Activated naive CD8-positive, alpha-beta T cell treated with anti-CD3 and anti-CD28 coated beads for 36 hours (primary cell): ENCODE measurements at places on chromosomes 3 and 15.

DNA sequence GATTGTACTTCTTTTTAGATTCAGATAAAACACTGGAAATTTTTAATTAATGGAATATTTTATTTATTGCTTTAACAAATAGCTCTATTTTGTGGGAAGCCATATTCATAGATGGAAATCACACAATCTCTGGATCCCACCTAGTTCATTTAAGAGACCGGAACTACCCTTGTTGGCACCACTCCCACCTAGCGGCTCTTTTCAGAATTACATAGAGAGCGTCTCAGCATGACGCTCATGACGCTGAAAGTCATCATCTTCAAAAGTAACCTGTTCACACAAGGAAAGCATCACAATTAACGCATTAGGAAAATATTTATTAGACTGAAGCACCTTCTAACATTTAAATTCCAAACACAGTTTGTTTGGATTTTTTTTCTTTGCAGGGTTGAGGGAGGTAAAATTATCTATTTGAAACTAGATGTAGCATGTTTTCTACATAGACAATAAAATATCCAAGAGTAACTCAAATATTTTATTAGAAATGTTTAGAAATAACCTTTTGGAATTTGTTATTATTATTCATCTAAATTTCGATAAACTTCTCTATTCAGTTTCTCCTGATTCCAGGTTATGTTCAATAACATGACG, 214.9 kb upstream of the ARRDC4 start:
- no peak for DNase-seq

GRCh38 chr3:87267953-87268645, 8.3 kb downstream of the POU1F1 start:
- no peak for DNase-seq

DNA sequence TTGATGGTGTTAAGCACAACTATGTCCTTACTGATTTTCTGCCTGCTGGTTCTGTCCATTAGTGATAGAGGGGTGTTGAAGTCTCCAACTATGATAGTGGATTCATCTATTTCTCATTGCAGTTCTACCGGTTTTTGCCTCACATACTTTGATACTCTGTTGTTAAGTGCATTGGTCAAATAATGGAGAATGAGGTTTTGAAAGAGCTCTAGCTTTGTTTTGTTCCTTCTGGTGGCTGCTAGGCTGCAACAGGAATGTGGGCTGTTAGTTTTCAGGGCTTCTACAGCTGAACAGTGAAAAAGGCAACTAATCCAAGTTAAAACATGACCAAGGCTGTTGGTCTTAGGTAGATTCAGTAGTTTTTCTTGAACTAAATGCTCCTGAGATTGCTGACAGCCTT, 62.6 kb downstream of the BTD start:
- DNase-seq, result no peak

DNA sequence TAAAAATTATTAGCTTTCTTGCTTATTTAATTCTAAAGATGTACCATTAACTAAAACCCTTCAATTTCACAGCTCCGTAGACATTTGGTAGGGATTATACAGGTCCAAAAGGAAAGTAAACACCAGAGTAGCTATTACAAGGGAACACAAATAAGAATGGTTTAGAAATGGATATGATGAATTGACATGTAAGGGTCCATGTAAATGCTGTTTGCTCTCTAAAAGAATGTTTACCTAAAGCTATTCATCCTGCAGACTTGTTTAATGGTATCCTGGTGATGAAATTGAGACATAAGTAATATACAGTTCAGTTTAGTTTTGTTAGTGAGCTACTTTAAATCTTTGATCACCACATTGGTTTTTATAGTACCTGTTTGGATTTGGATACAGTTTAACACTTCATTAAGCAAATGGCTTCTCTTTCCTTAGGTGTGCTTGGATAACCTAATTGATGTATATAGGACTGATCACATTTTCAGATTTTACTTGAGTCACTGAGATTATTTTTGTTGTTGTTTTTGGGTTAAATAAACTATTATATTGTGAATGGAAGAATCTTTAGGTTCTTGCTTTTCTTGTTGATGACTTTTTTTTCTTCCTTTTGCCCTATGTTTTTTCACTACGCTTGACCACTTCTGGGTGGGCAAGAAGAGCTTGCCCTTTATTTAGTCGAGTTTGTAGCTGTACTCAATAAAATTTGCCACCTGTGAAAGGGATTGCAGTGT, 115.4 kb downstream of the TCF12 start:
- DNase-seq, result no peak

GRCh38 chr3:99711351-99711750, 73.0 kb downstream of the COL8A1 start:
- no peak for DNase-seq

DNA sequence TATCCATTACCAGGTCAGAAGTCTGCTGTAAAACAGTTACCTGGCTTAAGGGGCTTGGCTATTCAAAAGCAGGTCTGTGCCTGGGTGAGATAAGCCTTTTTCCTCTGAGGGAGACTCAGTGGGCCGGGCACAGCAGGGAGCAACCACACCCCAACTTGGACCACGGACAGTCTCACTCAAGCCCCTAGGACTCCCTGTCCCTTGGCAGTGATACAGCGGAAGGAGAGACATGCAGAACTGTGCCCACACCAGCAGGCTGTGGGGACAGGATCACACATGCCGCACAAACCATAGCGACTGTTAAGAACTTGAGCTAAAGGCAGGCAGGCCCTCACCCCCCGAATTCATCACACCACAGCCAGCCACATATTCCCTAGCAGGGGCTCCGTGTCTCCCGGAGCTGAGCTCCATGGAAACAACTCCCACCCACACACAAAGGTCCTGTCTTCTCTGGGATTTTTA, 2.8 kb upstream of the GP5 start:
- DNase-seq, result no peak

DNA sequence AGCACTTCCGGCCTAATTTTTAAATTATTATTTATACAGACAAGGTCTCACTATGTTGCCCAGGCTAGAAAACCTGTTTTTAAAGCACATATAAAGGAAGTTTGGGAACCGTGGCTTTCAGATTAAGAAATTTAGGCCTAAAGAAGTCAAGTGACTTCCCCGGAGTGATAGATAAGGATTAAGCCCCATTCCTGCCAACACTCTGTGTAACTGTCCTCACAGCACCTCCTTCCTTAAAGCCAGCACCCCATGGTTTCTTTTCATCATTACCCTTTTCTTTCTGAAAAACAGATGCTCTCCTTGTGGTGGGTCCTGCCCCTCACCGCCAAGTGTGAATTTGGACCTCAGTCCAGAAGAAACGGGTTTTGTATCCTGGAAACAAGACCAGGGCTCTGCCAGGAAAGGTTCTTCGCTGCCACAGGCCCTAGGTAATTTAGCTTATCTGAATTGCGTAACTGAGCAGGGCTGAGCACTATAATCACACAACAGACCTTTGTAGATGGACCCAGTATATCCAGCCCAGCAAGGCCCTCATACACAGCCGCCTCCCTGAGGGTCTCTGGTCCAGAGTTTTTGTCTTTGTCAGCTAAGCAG, 231.3 kb downstream of the PLCL2 start:
- no peak for DNase-seq

- DNase-seq, result no peak
Measured at GRCh38 chr3:168707900-168708299, 612.2 kb upstream of the GOLIM4 start.

DNA sequence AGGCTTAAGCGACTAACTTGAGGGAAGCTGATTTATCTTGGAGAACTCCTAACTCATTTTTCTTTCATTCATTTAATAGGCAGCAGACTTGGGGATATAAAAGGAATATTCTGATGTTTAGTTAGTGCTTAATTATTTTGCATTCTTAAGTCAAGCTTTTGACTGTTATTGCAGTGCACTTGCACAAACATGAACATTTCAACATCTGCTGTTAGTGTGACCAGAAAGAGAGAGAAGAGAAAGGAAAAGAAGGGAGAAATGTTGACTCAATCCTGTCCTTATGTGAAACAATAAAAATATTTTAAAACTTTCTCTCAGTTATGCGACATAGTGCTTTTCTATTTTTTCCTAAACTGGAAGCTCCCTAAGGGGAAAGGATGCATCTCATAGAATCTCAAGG, 507.8 kb downstream of the LPP start:
- DNase-seq, result no peak

- DNase-seq, result no peak
Measured at GRCh38 chr3:123347691-123348264, 101.1 kb downstream of the ADCY5 start.

DNA sequence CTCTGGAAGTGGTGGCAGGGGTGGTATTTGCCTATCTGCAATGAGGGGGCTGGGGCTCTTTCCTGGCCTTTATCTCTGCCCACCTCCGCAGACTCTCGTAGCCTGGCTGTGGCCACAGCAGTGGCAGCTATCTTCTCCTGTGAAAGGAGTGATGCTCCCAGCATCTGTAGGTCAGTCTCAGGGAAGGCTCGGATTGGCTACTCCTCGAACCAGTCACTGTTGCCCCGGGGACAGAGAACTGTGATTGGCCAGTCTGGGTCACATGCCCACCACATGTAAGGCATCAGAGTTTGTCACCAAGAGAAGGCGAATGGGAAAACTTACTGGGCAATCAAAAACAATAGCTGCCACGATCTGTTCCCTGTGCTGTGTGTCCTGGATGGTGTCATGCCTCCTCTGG, 30.1 kb upstream of the FGD5 start:
- no peak for DNase-seq

DNA sequence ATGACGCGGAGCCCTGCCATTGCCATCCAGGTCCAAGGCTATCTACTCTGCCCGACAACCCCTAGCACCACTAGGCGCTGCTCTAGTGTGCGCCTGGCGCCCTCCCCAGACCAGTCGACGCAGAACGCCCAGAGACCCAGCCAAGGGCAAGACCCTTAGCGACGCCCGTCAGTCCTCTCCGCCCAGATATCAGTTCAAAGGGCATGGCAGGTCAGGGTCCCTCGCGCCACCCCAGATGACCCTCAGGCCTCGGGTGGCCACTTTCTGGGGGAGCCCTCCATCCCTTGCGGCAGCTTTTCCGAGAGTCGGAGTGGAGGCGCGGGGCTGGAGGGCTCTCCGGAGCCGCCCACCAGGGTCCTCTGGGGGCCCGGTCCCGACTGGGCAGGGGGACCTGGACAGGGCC, 371 bp upstream of the CLSTN2 start:
- DNase-seq, result no peak

- DNase-seq, result no peak
Measured at GRCh38 chr15:28891588-28891987, 5.8 kb downstream of the APBA2 start.

DNA sequence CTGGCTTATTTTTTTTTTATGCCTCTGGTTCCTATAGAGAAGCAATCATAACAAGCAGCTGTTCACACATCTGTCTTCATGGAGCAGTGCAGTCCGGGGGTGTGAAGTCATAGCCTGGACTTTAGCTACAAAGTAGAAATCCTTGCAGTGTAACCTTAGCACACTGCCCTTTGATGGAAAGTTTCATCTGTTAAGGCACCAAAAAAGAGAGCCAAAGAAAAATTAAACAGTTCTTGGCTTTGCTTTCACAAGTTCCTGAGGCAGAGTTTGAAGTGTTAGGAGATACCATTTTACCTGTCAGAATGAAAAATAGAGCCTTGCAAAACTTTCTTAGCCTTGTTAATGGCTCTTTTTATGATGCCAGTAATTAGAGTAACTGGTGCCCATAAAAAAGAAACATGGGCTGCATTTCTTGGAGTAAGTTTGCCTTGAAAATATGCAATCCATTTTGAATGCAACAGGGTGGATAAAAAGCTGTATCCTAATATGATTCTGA, 84.1 kb downstream of the PIK3R4 start:
- DNase-seq, result no peak

DNA sequence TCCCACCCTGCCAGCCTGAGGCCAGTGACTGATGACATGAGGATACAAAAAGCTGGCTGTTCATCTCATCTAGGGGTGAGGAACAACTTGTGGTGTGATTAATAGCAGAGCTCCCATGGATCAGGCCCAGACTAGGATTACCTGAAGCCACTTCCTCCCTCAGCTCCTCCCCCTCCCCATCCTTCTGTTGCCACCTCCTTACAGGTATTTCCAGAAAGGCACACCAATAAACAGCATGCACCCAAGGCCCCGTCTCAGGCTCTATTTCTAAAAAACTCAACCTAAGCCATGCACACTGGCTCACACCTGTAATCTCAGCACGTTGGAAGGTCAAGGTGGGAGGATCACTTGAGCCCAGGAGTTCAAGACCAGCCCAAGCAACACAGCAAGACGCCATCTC, 54.1 kb downstream of the SRGAP3 start:
- DNase-seq, result no peak

- no peak for DNase-seq
Measured at GRCh38 chr3:42778644-42779043, 5.6 kb upstream of the CCDC13 start.

GRCh38 chr3:31364188-31364587, 168.5 kb upstream of the STT3B start:
- DNase-seq, result no peak
